ENCODE measurements at places on chromosomes 3 and 15.

DNA sequence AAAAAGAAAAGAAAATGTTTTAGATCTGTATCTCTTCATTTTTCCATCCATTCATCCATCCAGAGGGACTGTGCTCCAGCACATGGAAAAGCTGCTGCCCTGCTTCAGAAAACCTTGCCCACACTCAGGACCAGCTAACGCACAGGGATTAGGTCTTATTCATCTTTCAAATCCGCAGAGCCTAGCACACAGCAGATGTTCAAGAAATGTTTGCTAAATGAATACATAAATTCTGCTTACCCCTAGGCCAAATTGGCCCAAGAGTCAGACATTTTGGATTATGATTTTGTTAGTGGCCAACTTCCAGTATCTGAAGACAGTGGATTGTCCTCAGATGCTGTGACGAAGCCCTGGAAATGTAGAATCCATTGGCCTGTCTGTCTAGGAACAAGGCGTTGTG is 71.4 kb downstream of the GHSR start:
- DNase-seq, result no peak

DNA sequence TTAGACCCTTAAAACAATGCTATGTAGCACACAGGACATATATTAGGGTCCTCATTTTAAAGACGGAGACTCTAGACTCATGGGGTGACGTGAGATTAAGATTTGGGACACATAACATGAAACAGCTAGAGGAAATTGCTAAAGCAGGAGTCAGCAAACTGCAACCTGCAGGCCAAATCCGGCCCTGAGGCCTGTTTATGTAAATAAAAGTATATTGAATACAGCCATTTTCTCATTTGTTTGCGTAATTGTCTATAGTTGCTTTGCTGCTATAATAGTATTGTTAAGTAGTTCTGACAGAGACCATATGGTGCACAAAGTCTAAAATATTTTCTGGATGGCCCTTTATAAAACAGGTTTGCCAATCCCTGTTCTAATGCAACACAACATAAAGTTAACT is 115.5 kb downstream of the TMCO5A start:
- no peak for DNase-seq

DNA sequence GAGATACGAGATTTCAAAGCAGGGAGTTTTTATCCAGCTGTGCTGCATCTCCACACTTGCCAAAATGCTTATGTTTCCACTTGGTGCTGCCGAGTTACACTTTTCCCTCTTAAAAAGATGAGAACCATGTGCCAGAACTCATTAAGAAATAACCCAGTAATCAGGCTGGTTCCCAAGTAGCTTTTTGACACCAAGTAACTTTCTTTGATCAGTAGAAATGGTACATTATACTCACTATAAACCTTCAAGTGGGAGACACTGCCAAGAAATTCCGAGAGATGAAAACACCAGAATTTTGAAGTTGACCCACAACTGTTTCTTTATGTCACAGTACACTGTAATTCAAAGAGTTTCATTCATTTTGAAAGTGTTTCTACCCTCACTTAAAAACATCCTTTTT is 164.6 kb upstream of the CCDC54 start:
- no peak for DNase-seq

DNA sequence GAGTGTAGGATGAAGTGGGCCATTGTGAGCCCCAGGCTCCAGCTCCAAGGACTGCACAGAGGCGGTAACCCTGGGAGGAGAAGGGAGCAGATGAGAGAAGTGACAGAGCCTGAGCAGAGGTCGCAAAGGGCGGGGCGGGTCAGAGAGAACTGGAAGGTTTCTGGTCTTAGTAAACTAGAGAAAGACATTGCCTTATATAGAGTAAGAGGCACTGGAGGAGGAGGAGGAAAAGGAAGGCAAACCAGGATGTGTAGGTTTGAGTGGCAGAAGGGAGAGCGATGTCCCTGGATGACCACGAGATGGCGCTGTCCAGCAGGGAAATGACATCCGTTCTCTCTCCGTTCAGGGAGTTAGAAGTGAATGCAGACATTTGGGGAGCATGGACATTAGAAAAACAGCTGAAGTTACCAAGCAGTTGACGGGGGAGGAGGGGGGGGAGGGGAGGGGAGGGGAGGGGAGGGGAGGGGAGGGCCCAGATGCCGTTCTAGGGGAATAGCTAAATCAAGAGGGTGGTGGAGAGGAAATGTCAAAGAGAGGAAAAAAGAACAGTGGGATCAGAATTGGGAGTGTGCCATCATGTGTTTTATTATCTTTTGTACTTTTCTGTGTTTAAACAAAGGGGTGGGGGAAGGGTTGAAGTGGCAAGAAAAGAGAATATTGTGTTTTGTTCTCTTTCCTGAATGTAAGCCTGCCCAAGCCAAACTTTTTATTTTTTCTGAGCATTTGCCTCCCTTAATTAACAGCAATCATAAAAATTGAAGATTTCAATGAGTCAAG is 48.8 kb downstream of the STARD5 start:
- peak; percentile 48 for DNase-seq

GRCh38 chr3:144259267-144259666 is 287.6 kb downstream of the DIPK2A start:
- no peak for DNase-seq

GRCh38 chr15:94745371-94745770 is 514.0 kb downstream of the MCTP2 start:
- DNase-seq, result no peak

DNA sequence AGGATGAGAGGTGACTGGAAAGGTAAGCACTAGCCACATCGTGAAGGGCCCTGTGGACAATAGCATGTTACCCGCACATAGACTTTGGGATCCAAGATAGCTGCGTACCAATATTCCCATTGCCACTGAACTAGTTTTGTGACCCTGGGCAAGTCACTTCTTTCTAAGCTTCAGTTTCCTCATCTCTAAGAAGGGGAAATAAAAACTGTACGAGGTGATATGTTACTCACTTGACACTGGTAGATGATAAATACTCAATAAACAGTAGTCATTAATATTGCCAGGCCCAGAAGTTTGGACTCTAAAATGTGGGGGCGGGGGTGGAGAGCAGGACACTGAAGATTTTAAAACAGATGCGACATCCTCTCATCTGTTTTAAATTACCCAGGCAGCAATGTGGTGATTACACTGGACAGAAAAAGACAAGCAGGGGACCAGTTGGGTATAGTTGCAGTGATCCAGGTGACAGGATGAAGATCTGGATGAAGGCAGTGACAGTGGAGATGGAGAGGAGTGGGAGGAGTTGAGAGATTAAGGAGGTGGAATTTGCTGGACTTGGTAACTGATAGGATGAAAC is 2.5 kb downstream of the ATG7 start:
- DNase-seq, result no peak
